ENCODE measurements at places on chromosomes 5 and 9.

DNA sequence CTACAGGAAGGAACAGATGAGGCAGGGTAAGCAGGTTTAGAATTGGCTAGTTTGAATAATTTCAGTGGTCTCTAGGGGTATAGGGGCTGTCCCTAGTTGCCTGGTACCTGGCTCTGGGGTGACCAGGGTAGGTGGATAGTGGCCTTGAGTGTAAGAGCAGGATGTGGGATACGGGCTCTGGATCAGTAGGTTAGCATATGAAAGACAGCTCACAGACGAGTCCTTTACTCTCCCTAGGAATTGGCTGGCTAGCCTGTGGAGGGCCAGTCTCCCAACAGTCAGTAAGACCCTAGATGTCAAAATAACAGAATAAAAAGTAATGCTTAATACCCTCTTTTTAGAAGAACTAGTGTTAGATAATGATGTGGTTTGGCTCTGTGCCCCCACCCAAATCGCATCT, 16.6 kb upstream of the C9orf152 start:
- no peak for DNase-seq

DNA sequence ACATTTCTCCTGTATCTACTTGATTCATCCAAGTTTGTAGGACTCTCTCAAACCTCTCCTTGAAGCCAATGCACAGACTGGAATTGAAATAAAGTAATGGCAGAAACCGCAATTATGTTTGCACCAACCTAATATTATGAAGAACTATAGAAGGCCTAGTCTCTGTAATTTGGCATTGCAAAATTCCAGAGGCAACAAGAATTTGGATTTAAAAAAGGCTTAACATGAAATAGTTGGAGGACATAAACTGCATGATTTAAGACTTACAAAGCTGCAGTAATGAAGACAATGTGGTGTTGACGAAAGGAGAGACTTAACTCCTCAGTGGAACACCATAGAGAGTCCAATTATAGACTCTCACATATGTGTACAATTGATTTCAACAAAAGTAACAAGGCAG, 117.8 kb upstream of the MINAR2 start:
- no peak for DNase-seq

DNA sequence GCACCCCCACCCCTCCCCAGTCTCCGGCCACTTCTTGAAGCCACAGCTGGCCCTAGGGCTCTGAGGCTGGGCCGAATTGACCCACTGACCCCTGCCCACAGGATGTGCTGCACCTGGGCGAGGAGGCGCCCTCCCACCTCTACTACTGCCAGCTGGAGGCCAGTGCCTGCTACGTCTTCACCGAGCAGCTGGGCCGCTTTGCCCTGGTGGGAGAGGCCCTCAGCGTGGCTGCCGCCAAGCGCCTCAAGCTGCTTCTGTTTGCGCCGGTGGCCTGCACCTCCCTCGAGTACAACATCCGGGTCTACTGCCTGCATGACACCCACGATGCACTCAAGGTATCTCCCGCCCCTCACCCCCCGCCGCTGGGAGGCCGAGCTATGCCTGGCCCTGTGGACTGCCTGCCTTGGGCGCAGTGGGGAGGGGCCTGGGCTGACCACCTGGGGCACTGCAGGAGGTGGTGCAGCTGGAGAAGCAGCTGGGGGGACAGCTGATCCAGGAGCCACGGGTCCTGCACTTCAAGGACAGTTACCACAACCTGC, 21.3 kb downstream of the HK3 start:
- DNase-seq, result no peak

DNA sequence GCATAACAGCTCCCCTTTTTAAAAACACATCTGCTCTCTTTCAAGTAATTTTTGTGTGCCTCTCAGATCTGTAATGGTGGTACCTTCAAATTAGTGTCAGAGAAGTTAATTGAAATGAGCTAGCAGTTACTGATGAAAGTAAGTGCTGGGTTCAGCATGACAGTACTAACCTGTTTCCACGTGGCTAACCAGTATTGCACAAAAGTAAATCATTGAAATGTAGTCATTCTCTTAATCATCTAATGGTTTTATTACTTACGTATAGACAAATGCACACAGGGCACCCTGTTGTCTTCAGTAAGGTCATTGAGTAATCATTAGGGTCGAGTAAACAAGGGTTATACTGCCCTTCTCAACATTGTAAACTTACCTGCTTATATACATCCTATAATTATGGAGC, 157.8 kb upstream of the PRR16 start:
- DNase-seq, result no peak

- no peak for DNase-seq
Observed at GRCh38 chr9:14298601-14299022, 15.3 kb downstream of the NFIB start.

DNA sequence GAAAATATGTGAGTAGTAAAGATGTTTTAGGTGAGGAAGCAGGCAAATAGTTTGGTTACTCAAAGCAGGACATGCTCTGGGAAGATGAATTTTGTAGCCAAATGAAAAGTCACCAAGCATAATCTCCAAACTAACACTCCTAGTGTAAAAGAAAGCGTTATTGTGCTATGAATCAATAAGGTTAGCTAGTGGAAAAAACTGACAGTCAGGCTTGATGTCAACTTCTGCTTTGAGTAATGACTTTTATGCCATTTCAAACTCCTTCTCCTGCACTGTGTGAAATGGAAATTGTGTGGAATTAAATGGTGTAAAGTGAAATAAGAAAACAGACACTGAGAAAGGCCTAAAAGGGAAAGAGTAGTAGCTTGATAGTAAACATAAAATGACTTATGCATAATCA, 637.2 kb upstream of the DMAC1 start:
- DNase-seq, result no peak

- no peak for DNase-seq
Observed at GRCh38 chr9:89815903-89816573, 211.2 kb downstream of the GADD45G start.

- DNase-seq, result no peak
Observed at GRCh38 chr5:116229131-116229689, 144.4 kb downstream of the COMMD10 start.

GRCh38 chr5:144944936-144945335, 774.3 kb downstream of the KCTD16 start:
- DNase-seq, result no peak

- no peak for DNase-seq
Observed at GRCh38 chr5:125874057-125874456, 549.2 kb upstream of the GRAMD2B start.

- no peak for DNase-seq
Observed at GRCh38 chr9:120756531-120756930, 36.7 kb downstream of the FBXW2 start.

GRCh38 chr9:125659954-125660353, 47.1 kb downstream of the MAPKAP1 start:
- no peak for DNase-seq

- DNase-seq, result no peak
Observed at GRCh38 chr5:643811-644271, 31.7 kb downstream of the CEP72 start.

DNA sequence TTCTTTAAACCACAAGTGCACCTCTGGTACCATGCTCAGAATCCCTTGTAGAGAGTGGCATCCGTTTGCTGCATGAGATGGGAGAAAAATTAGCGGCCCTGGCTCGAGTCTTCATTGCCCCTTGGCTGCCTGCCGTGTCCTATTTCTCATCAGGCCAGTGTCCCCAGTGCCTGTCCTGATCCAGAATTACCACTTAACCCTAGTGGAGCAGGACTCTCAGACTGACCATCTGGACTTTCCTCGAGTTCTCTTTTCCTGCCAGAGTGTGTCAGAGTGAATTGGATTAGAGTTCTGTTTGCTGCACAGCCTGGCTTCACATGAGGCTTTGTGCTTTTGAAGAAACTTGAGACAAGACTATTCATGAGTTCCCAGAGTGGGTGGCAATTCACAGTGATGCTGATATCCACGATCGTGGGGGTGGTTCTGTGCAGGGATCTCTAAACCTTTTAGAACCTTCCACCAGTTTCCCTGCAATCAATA, 92.6 kb downstream of the C9orf152 start:
- no peak for DNase-seq

GRCh38 chr5:133006653-133007052, 19.7 kb downstream of the ZCCHC10 start:
- no peak for DNase-seq

DNA sequence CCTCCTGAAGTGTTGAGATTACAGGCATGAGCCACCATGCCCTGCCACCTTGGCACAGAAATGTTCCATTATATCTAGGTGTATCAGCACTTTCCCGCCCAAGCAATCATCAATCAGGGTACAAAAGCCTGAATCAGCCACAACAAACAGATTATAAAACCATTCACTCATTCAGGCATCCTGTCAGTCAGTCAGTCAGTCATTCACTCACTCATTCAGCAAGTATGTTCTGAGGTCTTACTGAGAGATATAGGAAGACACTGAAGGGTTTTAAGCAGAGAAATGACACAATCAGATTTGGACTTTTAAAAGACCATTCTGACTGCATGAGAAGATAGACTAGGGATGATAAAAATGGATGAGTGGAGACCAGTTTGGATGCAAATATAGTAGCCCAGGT, 13.1 kb downstream of the PSMD5 start:
- no peak for DNase-seq

GRCh38 chr5:172592881-172593280, 48.2 kb upstream of the NEURL1B start:
- no peak for DNase-seq

DNA sequence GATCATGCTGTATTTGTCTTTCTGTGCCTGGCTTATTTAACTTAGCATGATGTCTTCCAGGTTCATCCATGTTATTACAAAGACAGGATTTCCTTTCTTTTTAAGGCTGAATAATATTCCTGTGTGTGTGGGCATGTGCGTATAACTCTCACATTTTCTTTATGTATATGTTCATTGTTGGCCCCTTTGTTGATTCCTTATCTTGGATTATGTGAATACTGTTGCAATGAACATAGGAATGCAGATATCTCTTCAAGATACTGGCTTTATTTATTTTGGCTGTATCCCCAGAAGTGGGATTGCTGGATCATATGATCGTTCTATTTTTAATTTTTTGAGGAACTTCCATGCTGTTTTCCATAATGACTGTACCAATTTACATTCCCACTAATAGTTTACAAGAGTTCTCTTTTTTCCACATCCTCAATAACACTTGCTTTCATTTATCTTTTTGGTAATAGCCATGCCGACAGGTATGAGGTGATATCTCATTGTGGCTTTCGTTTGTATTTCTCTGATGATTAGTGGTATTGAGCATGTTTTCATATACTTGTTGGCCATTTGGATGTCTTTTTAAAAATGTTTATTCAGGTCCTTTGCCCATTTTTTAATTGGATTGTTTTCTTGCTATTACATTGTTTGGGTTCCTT, 38.0 kb downstream of the CREBRF start:
- no peak for DNase-seq

GRCh38 chr5:123776761-123777160, 264.8 kb downstream of the CSNK1G3 start:
- no peak for DNase-seq

GRCh38 chr9:113005777-113006176, 6.2 kb downstream of the ZNF883 start:
- no peak for DNase-seq

- DNase-seq, result no peak
Observed at GRCh38 chr9:113999256-114000062, 78.6 kb downstream of the AMBP start.

GRCh38 chr5:111469293-111469896, 42.9 kb downstream of the STARD4 start:
- no peak for DNase-seq

GRCh38 chr5:36089989-36090388, 23.3 kb upstream of the UGT3A2 start:
- DNase-seq, result no peak

DNA sequence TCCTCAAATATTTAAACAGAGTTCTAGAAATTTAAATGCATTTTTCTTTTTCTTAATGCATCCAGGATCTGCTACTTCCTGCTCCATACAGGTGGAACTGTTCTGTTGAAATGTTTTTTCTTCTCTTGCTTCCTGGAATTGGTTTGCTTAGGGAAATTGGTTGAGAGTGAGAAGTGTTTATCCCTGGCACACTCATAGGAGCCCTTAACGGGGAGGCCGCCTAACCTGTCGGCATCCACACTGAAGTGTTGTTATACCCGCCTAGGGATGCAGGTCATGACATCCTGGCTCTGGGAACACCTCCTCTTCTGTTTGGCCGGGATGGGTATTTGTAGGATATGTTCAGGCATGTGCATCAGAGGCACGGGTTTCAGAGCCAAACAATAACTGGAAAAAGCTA, 239.7 kb downstream of the GADD45G start:
- no peak for DNase-seq

GRCh38 chr5:41787265-41787664, 83.0 kb downstream of the OXCT1 start:
- DNase-seq, result no peak

- no peak for DNase-seq
Observed at GRCh38 chr9:72476617-72477437, 44.6 kb upstream of the TMC1 start.

GRCh38 chr9:88950341-88951154, 40.7 kb upstream of the S1PR3 start:
- DNase-seq, result no peak

- no peak for DNase-seq
Observed at GRCh38 chr5:153968761-153969562, 69.7 kb downstream of the FAM114A2 start.

DNA sequence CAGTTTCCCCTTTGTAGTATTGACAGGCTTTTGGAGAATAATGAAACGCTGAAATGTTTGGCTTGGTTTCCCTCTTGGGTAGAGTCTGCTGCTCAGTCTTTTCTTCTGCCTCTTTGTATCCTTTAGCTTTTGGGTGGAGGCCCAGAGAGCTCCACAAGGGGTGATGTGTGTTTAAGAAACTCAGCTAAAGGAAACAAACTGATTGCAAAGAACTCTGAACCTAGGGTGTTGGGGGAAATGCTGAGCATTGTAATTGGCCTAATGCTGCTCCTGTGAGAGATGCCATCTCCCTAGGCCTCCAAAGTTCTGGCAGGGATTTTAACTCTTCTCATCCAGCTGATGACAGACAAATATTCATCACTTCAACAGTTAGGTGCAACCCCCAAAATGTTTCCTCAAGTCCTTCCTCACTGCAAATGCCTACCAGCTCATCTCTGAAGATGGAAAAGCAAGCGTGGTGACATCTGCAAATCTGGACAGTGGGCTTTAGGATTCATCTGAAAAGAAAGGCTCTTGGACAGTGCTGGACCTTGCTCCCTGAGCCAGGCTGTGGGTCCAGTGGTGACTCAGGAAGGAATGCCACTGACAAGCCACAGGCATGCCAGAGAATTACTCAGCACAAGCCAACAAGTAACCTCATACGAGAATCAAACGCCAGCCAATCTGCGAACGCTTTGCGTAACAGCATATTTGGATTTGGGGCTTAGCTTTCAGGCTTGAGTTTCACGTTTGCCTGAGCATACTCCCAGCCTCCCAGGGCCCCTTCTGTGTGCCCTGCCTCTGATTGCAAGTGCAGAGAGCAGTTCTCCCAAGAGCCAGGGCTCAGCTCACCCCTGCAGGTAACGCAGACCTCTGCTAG, 30.5 kb upstream of the ZSWIM6 start:
- no peak for DNase-seq

DNA sequence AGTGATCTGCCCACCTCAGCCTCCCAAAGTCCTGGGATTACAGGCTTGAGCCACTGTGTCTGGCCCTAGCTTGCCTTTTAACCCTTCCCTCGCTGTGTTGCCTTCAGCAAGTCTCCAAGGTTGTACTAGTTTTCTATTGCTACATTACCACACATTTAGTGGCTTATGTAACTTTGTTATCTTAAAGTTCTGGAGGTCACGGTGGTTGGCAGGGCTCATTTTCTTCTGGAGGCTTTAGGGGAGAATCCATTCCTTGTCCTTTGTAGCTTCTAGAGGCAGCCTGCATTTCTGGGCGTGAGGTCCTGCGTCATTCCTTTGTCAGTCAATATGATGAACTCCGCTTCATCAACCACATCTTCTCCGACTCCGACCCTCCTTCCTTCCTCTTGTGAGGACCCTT, 2.9 kb upstream of the PRRC2B start:
- DNase-seq, result no peak

GRCh38 chr5:115785381-115786065, 30.9 kb downstream of the CDO1 start:
- DNase-seq, result no peak

Data from central memory CD4-positive, alpha-beta T cell (primary cell).